Right ventricle myocardium superior (tissue), 1 donor: ENCODE measurements at places on chromosomes 2 and 18. TPM values are rescaled to one million over a fixed set of nuclear protein-coding genes. Genes with fewer than 3 reads are reported as not detected.

DNA sequence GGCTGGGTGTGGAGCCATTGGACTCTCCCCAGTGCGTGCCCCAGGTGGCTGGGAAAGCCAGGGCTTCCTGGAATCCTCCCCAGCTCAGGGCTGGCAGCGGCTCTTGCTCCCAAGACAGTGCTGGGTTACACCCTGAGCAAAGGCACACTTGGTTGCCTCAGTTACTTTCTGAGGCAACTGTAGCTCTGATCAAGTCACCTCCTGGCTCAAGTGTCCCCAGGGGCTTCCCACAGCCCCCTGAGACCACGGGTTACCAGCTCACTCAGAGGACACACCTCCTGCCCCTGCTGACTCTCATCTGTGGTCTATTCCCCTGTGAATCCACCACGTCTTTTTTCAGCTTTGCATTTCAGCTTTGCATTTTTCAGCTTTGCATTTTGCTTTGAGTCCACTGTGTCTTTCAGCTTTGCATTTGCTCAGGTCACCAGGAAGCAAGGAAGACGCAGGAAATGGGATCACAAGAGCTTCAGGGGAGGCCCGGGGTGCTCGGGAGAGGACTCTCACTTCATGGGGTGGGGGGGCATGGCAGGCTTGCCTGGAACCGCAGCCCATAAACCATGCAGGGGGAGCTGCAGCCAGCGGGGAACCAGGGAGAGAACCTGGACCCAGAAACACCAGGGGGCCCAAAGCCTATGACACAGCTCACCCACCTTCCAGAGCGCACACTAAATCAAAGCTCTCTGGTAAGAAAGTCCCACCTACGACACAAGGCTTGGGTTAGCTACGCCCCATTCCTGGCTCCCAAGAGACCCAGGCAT is 138.0 kb upstream of the ASB18 start:
- no peak for DNase-seq

DNA sequence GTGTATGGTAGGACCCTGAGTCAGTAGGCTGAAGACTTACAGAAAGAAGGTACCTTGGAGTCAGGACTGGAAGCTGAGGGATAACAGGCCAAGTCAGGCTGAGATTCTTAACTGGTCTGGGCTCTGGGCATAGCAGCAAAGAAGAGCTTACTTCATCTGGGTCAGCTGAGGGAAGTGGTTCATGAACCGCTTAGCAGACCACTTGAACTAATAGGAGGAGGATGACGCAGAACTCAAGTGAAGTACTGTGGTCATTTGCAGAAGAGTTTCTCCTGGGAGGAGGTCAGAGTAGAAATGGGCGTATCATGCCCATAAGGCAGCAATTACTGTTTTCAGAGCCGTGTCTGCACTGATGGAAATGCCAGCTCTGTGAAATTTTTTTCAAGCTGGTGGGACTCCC is 164.5 kb downstream of the LCLAT1 start:
- no peak for DNase-seq

GRCh38 chr2:164458792-164459191 is 162.5 kb downstream of the GRB14 start:
- DNase-seq: no peak

DNA sequence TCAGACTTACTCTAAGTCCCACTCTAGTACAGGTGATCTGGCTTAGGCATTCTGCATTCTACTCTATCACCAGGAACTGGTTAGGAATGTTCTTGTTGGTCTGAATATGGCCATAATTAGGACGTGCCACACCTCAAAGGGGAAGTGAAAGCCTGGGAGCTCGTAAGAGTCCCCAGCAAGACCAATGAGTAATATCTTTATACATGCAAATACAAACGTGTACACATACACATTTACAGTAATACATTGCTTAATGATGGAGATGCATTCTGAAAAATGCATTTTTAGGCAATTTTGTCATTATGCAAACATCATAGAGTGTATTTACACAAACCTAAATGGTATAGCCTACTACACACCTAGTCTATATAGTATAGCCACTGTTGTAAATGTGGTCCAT is 19.5 kb upstream of the ERCC3 start:
- DNase-seq: no peak

MBP gene
- total RNA-seq: 29.9 TPM

- DNase-seq: no peak
These were observed 57.8 kb downstream of the TWIST2 start for GRCh38 chr2:238905644-238906043.

STK11IP gene
- total RNA-seq: 15.6 TPM

DNA sequence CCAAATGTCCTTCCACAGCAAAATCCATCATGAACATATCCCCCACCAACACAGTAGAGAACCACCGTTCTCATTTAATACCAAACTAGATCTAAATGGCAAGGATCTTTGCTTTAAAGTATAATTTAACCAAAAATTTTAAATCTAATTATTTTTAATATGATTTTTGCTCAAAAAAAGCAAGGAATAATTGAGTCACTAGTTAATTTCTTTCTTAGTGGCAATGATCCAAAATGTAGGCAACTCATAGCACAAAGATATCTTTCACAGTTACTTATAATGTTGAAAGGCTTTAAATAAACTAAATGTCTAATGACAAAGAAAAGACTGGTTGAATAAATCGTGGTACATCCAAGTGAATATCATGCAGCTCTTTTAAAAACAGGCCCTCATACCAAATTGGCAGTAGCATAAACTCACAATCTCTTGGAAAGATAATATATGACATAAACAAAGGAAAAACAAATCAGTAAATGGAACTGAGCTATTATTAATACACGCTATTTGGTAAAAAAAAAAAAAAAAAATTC is 20.3 kb downstream of the PTPN2 start:
- DNase-seq: no peak

- DNase-seq: peak; percentile 64
These were observed 52.0 kb downstream of the ZFP36L2 start for GRCh38 chr2:43174368-43174916.

- DNase-seq: no peak
These were observed 51.7 kb upstream of the OTX1 start for GRCh38 chr2:62998949-62999348.

DNA sequence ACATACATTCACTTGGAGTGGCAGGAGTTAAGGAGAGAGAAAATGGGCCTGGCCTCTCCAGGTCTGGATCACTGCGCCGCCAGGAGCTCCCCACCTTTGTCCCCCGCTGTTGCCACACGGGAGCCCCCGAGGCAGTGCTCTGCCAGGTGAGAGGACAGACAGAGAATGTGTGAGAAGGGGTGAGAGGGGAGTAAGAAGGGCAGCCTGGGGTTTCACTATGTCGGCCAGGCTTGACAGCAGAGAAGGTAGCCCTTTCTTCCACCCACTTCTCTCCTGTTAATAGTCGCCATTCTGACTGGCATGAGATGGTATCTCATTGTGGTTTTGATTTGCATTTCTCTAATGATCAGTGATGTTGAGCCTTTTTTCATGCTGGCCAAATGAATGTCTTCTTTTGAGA is 26.2 kb upstream of the ARHGEF4 start:
- no peak for DNase-seq

CD226 gene
- 0.94 TPM for total RNA-seq
